Thymus (tissue), 14 donors: ENCODE measurements at places on chromosomes 5 and 9.

- DNase-seq = no peak
Observed at GRCh38 chr5:107576736-107577393, 93.9 kb downstream of the EFNA5 start.

GRCh38 chr5:82365744-82366228 lies 87.6 kb upstream of the RPS23 start:
- no peak for DNase-seq

- DNase-seq = no peak
Observed at GRCh38 chr5:131627207-131627865, 7.7 kb downstream of the RAPGEF6 start.

DNA sequence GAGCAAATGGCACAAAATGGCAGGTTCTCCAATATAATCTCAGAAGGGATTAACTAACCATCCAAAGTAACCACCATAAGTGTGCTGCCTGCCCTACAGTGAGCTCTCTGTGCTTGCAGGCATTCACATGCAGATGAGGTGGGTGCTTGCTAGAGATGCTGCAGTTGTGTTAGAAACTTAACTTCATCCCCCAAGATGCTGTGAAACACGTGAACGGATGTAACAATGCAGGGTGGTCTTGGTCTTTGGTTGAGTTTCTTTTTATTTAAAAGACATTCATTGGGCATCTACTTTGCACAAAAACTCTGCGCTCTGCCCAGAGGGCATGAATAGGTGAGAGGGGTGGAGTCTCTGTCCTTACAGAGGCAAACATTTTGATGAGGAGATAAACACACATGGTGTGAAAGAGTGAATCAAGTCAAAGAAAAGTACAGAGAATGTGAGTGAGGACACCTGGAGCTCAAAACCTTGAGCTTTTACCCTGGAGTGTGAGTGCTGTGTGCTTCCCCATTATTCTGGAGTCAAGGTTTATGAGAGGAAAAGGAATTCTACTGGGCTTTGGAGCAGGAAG lies 143.9 kb upstream of the DAP start:
- no peak for DNase-seq

DNA sequence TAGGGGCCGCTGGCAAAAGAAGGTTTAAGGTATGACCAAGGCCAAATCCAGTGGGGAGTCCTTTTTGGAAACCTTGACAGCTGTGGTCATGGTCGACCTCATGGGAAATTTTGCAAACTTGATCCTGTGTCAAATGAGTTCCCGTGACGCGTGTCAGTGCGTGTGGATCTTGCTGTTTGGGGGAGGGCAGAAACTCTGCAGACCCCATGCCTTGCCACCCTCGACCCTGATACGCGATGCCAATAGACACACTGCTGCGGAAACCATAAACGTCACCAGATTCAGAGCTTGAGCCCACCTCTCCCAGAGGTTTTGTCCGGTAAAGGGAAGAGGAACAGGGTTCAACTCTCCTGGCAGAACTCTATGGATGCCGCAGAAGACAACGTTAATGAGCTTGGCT lies 104.7 kb downstream of the ADAMTS2 start:
- no peak for DNase-seq

GRCh38 chr9:131640438-131641137 lies 95.3 kb downstream of the PRRT1B start:
- no peak for DNase-seq

GRCh38 chr9:86389628-86390027 lies 35.4 kb upstream of the TUT7 start:
- no peak for DNase-seq

DNA sequence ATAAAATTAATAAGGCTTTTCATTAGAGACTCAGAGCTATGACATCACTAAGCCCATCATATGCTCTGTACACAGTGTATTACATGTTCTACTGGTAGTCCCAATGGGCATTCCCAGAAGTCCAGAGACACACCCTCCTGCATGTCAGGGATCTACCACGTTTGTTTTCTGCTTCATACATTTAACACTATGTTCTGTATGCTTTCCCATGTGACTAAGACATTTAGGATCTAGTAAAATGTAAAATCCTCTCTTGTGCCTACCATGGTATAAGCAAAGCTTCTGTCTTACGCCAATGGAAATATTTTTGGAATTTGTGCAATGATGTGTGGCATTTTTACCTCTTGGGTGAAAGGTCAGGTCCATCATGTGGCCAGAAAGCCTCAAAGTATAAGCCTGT lies 192.4 kb downstream of the ADAMTSL1 start:
- DNase-seq = no peak

DNA sequence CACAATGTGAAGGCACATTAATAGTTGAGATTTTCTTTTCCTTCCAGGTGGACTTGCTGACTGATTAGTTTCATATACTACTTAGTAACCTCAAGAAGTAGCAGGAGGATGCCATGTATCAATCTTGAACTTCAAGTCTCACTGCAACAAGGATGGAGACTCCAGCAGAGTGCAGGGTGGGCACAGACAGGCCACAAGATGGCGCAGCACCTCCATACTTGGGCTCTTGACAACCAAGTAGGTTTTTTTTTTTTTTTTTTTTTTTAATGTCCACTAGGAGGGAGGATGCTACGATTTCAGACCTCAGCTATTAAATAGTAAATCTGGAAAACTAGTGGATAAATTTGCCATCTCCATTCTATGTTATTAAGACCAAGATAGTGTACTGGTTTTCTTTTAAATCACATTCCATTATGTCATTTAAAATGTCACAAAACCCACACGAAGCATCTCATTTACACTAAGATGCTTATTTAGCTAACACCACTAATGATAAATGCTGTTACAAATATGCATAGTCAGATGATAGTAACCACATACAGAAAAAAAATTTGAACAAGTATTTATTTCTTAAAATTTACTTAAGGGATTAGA lies 58.6 kb downstream of the IL6ST start:
- peak; percentile 62 for DNase-seq

DNA sequence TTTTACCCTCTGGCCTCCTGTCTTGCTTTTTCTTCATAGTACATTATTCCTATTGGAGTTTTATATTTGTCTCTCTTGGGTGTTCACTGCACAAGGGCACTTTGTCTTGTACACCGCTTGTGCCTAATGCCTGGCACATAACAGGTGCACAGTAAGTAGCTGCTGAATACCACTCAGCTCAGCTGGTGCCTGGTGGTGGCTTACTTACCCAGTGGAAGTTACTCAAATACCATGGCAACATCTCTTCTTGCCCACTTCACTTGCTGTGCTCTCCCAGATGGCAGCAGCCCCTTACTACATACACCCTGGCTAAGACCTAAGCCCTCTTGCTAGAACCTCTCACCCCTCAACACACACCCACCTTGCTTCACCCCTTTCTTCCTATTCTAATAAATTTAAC lies 11.3 kb upstream of the SKP1 start:
- peak; percentile 24 for DNase-seq
